PC-9 (cell line): ENCODE measurements at places on chromosomes 2 and 18. TPM values are rescaled to one million over a fixed set of nuclear protein-coding genes. Genes with fewer than 3 reads are reported as not detected.

Gene RFX8
- total RNA-seq, result not detected in 2 replicates

Gene FAM237A
- not detected in 2 replicates for total RNA-seq

Gene CHRNG
- total RNA-seq, result not detected in 2 replicates

Gene UGT1A10
- not detected in 2 replicates for total RNA-seq

Gene SYT4
- not detected in 2 replicates for total RNA-seq

Gene ST6GAL2
- total RNA-seq, result not detected in 2 replicates

Gene TRABD2A
- 0.88 and 2.2 TPM in 2 replicates for total RNA-seq

Gene TLX2
- total RNA-seq, result 3.1 and 3.8 TPM in 2 replicates

Gene GCG
- not detected in 2 replicates for total RNA-seq

Gene RAB17
- 86.3 and 88.1 TPM in 2 replicates for total RNA-seq

Gene PROC
- total RNA-seq, result 5.8 and 6.1 TPM in 2 replicates

Gene FOXI3
- not detected in 2 replicates for total RNA-seq

Gene RTP5
- total RNA-seq, result not detected in 2 replicates

Gene GULP1
- 31.5 and 38.0 TPM in 2 replicates for total RNA-seq

Gene PLB1
- total RNA-seq, result 1.7 and 2.7 TPM in 2 replicates

Gene MLPH
- total RNA-seq, result 237 and 283 TPM in 2 replicates

Gene CCDC102B
- total RNA-seq, result 1.9 and 2.3 TPM in 2 replicates

Gene OSR1
- 6.4 and 6.9 TPM in 2 replicates for total RNA-seq

Gene CERKL
- 1.5 and 1.6 TPM in 2 replicates for total RNA-seq

Gene POTEJ
- not detected in 2 replicates for total RNA-seq

Gene PCARE
- total RNA-seq, result not detected in 2 replicates

Gene SPATA3
- total RNA-seq, result not detected in 2 replicates

Gene SMYD5
- total RNA-seq, result 28.3 and 32.0 TPM in 2 replicates

Gene PPIG
- 28.4 and 34.0 TPM in 2 replicates for total RNA-seq

Gene SLC66A3
- 11.9 and 17.4 TPM in 2 replicates for total RNA-seq

Gene SNTG2
- total RNA-seq, result not detected in 2 replicates

Gene XPO1
- total RNA-seq, result 228 and 236 TPM in 2 replicates

Gene CDH19
- not detected in 2 replicates for total RNA-seq

Gene OTX1
- 6.8 and 7.0 TPM in 2 replicates for total RNA-seq

Gene HOXD11
- total RNA-seq, result not detected in 2 replicates

Gene SERPINB13
- total RNA-seq, result not detected in 2 replicates

Gene MEIS1
- 5.4 and 9.1 TPM in 2 replicates for total RNA-seq

Gene SLC23A3
- 7.1 and 7.9 TPM in 2 replicates for total RNA-seq

Gene LBX2
- total RNA-seq, result 0.76 and 2.0 TPM in 2 replicates

Gene DNAJC5G
- not detected in 2 replicates for total RNA-seq

Gene REG1A
- not detected in 2 replicates for total RNA-seq

Gene PLA2R1
- total RNA-seq, result 0.33 and 0.40 TPM in 2 replicates

Gene SCTR
- not detected in 2 replicates for total RNA-seq

Gene IL36B
- not detected in 2 replicates for total RNA-seq

Gene TSPYL6
- not detected in 2 replicates for total RNA-seq

Gene GMCL1
- 15.1 and 17.4 TPM in 2 replicates for total RNA-seq

Gene SRBD1
- 17.8 and 20.9 TPM in 2 replicates for total RNA-seq

Gene FHOD3
- 10.6 and 13.3 TPM in 2 replicates for total RNA-seq

Gene MSGN1
- not detected in 2 replicates for total RNA-seq

Gene BMPR2
- total RNA-seq, result 17.6 and 23.2 TPM in 2 replicates

Gene CAPN13
- total RNA-seq, result 1.1 and 1.5 TPM in 2 replicates

Gene FER1L5
- 0.09 TPM in 1 of 2 replicates, not detected in the other for total RNA-seq

Gene RGPD4
- total RNA-seq, result not detected in 2 replicates

Gene RAB27B
- 9.9 and 12.7 TPM in 2 replicates for total RNA-seq

Gene CYP1B1
- 36.3 and 39.4 TPM in 2 replicates for total RNA-seq

Gene SULT1C4
- total RNA-seq, result not detected in 2 replicates

Gene MPPE1
- 40.7 and 54.9 TPM in 2 replicates for total RNA-seq

Gene MOGAT1
- 0.35 and 0.65 TPM in 2 replicates for total RNA-seq

Gene E2F6
- 13.4 and 15.2 TPM in 2 replicates for total RNA-seq

Gene ABCG5
- total RNA-seq, result not detected in 2 replicates
